ENCODE measurements at places on chromosomes 4 and X.

DNA sequence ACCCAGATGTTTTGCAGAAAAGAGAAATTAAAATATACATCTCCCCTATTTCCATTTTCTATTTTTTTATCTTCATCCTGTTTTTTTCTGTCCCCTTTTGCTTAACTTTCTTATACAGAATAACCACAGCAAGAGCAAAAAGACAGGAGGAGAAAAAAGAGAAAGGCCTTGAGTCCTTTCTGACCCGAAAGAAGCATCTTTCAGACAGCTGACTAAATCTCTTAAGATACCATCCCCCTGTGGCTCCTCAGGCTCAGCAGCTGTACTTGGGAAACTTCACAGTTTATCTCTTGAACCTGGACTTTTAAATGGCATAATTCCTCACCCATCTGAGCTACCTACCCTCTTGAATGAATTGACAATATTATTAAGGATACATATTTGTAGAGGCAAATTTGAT lies 100.2 kb downstream of the FIP1L1 start:
- no peak for DNase-seq

- DNase-seq, result no peak
Observed at GRCh38 chr4:75980576-75980975, 10.2 kb downstream of the SDAD1 start.

DNA sequence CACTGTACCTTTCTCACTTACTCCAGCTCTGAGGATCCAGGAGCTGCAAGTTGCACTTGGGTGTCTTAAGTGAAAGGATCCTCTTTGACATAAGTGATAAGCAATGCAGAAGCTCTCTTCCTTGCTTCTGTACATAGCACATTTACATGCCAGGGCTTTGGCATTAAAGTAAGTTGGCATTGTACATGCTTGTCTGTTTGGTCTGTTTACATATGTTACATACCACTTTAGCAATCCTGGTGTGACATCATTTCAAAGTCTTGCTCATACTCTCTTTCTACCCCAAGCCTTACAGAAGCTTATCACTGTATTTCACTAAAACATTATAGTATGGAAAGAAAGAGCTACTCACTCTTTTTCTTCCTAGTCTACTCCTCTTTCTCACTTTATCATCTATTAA lies 2548.3 kb downstream of the ARAP2 start:
- DNase-seq, result no peak

- no peak for DNase-seq
Observed at GRCh38 chrX:13793897-13794296, 23.0 kb downstream of the GPM6B start.

DNA sequence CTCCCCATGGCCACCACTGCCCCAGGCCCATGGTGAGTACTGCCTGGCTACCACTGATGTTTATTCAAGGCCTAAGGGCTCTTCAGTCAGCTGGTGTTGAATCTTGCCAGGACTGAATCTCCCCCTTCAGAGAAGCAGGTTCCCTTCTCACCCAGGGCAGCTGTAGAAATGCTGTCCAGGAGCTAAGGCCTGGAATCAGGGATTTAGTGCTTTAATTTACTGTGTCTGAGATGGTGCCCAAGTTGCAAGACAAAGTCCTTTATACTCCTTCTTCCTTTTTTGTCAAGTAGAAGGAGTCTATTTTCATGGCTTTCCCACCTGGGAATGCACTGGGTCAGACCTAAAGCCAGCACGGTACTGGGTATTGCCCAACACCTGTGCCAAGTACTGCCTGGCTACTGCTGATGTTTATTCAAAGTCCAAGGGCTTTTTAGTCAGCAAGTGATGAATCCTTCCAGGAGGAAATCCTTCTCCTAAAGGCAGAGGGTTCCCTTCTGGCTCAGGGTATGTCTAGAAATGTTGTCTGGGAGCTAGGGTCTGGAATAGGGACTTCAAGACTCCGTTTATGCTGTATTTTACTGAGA lies 117.6 kb upstream of the ATOH1 start:
- no peak for DNase-seq

DNA sequence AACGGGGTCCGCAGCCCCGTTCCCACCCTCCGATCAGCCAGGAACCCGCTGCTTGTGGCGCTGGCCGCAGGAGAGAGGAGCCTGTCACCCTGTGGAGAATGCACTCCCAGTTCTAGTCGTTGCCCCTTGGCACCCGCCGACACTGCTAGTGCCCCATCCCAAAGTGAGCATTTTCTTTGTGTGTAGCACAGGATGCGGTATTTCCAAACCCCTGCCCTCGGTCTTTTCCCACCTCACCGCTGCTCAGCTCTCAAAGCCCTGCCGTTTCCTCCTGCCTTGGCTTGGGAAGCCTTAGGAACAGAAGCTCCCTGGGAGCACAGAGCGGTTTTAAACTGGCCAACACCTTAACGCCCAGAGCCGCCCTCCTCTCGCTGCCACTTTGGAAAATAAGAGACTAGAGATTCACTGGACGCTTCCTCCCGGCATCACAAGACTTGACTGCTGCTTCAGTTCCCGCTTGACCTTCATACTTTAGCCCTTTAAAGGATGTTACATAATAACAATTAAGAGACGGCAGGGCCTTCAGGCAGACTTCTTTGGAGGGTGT lies 772 bp downstream of the CYP4V2 start:
- DNase-seq, result no peak

GRCh38 chr4:20015636-20016224 lies 236.0 kb upstream of the SLIT2 start:
- no peak for DNase-seq

DNA sequence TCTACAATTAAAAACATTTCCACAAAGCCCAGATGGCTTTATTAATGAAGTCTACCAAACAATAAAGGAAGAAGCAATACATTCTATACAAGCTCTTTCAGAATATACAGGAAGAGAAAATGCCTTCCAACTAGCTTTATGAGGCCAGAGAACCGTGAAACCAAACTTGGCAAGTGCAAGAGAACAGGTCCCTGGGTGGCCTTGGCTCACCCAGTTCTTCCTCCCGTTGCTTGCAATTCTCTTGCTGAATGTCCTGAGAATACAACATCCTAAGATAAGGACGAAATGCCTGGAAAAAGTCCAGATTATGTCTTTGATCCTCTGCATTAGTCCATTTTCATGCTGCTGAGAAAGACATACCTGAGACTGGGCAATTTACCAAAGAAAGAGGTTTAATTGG lies 204.9 kb downstream of the MAD2L1 start:
- no peak for DNase-seq

DNA sequence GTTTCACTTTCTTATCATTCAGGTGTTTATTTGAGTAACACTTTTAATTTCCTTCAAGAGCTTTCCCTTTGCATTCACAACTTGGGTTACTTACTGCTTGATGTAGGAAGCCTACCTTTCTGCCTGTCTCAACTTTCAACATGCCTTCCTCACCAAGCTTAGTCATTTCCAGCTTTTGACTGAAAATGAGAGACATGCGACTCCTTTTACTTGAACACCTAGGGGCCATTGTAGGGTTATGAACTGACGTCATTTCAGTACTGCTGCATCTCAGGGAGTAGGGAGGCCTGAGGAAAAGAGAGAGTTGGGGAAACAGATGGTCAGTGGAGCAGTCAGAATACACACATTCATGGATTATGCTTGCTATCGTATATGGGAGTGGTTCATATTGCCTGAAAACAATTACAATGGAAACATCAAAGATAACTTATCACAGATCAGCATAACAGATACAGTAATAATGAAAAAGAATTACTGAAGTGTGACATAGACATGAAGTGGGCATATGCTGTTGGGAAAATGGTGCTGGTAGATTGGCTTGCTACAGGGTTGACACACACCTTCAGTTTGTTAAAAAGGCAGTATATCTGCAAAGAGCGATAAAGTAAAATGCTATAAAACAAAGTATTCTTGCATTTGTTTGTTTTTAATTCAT lies 25.7 kb downstream of the USP53 start:
- no peak for DNase-seq

DNA sequence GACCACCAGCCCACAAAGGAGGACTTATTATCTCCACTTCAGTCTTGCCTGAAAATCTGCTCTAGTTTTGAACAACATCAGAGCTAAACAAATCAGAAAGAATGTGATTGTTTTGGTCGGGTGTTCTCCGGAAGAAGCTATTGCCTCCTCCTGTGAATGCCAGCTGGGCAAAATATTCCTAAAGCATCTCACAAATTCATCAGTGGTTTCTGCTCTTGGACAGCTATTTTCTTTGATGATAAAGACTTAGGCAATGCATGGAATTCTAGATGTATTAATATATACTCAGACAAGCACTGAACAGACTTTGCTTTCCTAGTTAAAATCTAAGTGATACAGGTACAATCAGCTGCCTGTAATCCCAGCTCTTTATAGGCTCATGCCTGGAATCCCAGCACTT lies 71.8 kb downstream of the ASMT start:
- DNase-seq, result no peak

- no peak for DNase-seq
Observed at GRCh38 chr4:94649381-94650133, 108.2 kb upstream of the BMPR1B start.

DNA sequence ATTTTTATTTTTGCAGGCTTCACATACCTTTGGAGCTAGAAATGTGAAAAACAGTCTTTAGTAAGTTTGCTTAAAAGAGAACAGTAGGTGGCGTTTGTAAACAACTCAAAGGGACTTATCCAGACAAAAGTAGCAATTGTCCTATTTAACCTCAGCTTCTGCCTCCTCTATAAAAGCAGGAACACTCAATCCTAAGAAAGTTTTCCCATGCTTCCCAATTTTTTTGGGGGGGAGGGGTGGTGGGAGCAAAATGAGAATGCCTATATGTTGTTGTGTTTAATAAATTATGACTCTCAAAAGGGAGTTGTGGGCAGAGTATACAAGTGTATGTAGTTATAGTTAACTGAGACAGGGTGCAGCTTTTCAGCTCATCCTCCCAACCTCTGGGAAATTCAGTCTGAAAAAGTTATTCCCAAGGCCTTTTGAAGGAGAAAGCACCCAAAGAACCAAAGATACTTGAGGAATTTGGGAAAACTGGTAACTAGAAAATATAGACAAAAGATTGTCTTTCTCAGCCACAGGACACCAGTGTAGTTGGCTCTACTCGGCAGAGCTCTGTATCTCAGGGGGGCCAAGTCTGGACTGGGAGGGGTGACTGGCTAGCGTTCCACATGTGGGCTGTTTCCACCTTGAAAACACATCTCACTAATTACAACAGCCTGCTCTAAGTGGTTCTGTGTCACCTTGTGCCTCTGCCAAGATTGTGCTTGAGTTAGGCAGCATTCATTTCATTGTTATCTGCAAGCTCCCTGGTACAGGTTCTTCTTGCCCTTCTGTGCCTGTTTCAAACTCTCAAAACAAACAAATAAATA lies 2.8 kb downstream of the SFRP2 start:
- no peak for DNase-seq

GRCh38 chr4:165301833-165302232 lies 25.6 kb upstream of the MSMO1 start:
- no peak for DNase-seq

- DNase-seq, result no peak
Observed at GRCh38 chr4:7016086-7016485, 27.1 kb upstream of the TADA2B start.

GRCh38 chr4:152266831-152267480 lies 268.9 kb downstream of the FBXW7 start:
- DNase-seq, result no peak

- no peak for DNase-seq
Observed at GRCh38 chr4:2220016-2220630, 21.8 kb downstream of the HAUS3 start.

DNA sequence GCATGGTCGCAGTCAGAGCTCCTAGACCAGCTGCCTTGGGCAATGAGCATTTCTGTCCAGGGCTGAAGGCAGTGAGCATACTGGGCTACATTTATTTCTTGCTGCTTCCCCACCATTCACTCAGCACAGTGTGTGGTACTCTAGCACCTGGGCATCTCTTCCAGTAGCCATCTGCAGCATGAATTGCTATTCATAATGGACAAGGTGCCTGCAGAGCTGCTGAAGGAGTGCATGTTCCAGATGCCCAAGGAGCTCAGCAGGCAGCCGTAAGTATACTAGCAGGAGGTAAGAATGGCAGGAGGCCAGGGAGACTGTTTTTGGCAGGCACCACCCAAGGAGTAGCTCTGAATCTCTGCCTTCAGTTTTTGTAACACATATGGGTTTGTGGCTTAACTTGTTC lies 110.4 kb upstream of the RXFP1 start:
- DNase-seq, result no peak

DNA sequence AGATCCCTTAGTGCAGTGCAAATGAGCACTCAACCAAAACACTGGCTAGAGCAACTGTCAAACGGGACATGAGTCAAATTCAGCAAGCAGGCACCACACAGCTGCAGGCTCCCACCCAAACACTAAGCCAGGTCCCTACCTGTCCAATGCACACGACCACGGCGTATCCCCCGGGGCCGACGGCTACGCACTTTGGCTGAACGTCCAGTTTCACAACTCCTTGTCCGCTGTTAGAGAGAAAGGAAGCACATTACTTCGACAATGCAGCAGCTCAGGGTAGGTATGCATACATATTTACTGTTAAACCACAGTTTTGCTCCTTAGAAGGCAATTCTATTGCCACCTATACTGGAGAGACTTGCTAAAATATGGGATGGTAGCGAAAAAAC lies 35.4 kb downstream of the WDR1 start:
- DNase-seq, result no peak

- DNase-seq, result no peak
Observed at GRCh38 chr4:3708103-3708510, 58.1 kb upstream of the ADRA2C start.

DNA sequence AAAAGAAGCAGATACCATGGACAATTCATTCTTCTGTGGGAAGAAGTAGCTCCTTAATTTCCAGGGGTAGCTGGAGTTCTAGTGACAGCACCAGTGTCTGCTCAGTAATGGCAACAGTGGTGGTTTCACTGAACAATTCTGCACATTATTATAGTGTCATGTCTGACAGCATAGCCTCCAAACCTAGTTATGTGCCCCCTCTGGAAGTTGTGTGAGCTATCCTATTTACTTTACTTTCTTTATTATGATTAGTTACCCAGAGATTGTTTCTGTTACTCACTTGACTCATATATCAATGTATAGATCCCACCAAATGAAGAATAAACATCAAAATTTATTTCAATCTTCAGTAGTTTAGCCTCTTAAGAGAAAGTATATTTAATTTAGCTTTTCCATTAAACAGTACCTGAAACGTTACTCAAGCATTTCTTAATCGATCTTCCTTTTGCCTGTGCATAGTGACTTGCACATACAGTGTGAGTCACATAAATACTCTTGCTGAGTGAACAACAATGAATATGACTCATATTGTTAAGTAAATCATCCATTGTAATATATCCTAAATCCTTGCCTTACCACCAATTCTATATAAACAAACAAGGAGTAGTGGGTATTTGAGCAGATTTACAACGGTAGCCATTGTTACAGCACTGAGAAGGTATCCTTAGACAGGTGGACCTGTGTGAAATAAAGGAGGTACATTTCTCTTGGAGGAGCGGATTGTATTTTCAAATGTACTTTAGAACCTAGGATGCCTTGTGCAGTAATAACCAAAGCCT lies 534.7 kb downstream of the ANKRD50 start:
- no peak for DNase-seq

GRCh38 chr4:127249066-127249766 lies 383.5 kb upstream of the INTU start:
- DNase-seq, result no peak

DNA sequence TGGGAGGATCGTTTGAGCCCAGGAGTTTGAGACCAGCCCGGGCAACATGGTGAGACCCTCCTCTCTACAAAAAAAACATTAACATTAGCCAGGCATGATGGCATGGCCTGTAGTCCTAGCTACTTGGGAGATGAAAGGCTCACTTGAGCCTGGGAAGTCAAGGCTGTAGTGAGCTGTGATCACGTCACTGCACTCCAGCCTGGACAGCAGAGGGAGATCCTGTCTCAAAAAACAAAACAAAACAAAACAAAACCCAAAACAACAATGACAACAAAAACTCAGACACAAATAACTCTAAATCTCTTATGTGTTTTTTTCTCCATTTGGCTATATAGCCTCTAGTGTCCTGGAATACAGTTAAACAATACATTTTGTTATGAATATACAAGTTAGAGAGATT lies 127.3 kb upstream of the STK26 start:
- DNase-seq, result no peak

Data from NT2/D1 (cell line).